ENCODE measurements at places on chromosomes 12 and 14. TPM values are rescaled to one million over a fixed set of nuclear protein-coding genes. Genes with fewer than 3 reads are reported as not detected.

- no peak for DNase-seq
These were observed 80.4 kb downstream of the PTCSC3 start for GRCh38 chr14:36096090-36096489.

GRCh38 chr12:98403385-98403784, 112.0 kb upstream of the TMPO start:
- DNase-seq: no peak

DNA sequence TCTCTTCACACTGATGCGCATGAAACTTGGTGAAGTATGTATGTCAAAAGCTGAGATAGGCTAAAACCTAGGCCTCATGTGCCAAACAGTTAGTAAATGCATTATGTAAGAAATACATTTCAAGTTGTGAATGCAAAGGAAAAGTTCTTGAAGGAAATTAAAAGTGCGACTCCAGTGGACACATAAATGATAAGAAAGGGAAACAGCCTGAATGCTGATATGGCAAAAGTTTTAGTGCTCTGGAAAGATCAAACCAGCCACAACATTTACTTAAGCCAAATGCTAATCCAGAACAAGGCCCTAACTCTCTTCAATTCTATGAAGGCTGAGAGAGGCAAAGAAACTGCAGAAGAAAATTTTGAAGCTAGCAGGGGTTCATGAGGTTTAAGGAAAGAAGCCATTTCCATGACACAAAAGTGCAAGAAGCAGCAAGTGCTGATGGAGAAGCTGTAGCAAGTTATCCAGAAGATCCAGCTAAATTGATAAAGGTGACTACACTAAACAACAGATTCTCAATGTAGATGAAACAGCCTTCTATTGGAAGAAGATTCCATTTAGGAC, 74.2 kb downstream of the GARIN6 start:
- no peak for DNase-seq

BDKRB2 gene
- polyA plus RNA-seq: 3.0 TPM

TTC9 gene
- polyA plus RNA-seq: 3.5 TPM
